ENCODE measurements at places on chromosomes 5 and 9.

DNA sequence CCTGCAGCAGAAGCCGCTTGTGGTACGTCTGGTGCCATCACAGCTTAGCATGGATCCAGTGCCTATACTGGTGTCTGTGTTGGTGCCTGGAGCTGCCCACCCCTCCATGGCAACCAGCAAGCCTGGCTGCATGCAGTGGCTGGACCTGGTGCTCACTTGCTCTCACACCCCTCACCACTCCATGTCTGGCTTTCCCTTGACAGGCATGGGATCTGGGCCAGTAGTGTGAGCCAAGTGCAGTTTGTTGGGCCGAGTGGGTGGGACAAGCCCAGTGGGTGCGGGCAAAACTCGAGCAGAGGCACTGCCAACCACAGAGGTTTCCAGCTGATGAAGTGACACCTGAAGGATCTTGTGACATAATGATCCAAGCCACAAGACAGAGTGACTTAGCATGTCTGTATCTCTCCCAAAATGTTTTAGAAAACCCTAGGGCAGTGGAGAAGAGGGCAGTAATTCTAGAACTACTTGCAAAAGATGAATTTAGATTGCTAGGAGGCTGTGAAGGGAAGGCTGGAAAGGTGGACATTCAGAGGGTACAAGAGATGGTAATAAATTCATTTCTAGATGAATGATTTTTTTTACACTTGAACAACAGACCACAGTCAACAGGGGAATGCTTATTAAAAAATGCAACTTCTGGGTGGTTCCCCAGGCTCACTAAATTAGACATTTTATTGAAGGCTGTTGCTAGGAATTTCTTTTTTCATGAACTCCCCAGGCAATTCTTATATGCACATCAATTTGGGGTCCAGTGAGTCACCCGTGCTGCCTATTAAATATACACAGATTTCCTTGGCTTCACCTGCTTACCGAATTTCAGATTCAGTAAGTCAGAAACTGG lies 660.3 kb downstream of the TLR4 start:
- DNase-seq = no peak

- no peak for DNase-seq
These were observed 205.3 kb upstream of the WWC1 start for GRCh38 chr5:168086104-168086610.

DNA sequence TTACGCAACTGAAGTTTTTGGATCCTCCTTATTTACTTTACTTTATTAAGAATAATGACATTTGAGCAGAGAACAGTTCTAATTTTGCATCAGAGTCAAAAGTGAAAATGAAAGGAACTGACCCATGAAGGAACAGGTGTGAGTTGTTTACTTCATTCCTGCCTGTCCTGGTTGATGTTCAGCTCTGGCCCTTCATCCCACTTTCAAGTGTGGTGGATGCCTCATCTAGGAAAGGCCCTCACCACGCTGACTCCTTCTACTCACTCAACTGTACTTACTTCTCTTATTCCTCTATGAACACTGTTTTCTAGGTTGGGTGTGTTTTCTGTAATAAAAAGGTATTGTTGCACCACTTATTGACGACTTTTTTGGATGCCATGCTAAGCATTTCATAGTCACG lies 61.8 kb upstream of the PLEKHG4B start:
- no peak for DNase-seq

DNA sequence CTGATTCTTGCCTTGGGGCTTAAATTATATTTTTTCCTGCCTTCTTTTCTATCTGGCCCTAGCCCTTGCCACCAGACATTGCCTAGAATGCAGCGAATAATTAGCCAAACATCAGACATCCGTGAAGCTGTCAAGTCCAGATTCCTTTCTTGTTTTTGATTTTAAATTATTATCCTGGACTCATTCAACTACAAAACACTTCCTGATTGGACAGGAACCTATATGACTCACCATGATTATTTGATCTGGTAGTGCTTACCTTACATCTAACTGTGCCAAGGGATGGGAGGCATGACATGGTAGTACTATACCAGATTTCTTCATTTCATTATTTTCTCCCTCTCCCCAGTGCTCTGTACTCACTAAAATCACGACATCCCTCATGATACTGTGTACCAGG lies 829.6 kb downstream of the TLR4 start:
- no peak for DNase-seq

DNA sequence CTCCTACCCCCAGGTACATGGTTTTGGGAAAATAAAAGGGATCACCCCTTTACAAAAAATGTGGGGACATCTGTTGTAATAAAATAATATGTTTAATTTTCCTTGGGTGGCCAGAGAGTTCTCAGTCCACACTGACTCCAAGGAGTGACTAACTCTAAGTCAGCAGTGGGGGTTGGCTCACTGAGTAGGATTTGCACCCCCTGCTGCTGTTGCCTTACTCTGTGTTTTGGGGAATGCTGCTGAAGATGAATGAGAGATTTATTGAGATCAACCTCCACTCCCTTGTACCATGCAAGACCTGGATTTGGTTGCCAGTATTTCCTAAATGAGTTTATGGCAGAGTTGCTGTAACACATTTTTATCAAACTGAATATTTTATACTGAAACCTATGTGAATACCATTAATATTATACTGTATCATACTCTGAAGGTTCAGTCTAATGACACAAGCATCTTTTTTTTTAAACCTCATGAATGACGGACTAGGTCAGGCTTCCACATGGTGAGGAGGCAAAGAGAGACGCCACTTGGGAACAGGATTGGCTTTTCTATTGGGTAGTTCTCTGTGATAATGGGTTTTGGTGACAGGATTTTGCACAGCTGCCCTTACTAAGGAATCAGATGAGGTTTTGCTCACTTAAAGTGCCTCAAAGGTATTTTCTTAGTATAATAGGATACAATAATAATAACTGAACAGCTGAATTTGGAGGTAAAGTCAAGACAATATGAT lies 121.3 kb upstream of the OSMR start:
- no peak for DNase-seq

- DNase-seq = no peak
These were observed 47.9 kb upstream of the TRPC7 start for GRCh38 chr5:136413196-136413595.

DNA sequence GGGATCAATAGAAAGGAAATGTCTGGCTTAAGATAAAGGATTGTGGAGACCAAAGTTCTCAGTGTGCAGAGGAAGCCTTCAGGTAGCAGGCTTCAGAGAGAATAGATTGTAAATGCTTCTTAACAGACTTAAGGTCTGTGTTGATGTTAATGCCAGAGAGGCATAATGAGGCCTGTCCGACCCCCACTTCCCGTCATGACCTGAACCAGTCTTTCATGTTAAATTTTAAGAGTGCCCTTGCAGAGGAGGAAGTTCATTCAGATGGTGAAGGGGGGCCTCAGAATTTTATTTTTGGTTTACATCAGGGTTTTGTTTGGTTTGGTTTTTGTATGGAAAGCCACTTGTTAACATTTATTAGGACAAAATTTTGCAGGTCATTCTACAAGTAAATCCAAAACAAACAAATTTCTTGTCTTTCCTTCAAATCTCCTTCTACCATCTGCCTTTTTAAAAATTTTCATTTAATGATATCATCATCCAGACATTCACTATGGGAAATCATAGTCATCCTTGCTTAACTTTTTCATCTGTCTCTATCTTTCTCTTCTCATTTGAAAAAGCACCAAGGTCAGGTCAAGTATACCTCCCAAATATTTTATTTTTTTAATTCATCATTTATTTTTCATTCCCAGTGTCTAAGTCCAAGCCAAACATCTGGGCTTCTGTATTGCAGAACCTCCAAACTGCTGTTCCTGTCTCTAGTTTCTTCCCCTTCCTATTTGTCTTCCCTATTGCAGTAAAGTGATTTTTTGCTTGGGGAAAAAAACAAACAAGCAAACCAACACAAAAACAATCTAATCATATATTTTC lies 6.9 kb upstream of the ABCA1 start:
- no peak for DNase-seq

DNA sequence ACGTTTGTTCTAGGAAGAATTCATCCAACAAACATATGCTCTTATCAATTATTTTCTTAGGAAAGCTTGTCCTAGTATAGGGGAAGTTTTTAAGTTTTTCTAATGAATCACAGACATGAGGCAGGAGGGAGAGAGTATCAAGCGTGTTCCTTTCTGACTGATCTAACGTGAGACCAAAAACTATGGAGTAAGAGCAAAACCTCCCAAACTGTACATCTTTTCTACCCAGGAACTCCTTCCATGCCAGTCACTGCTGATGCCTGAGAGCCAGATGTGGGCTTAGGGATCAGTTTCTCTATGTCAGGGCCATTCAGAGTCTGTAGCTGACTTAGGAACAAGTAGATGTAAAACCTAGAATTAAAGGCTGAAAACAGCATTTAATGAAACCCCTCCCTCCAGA lies 51.7 kb upstream of the NFIB start:
- DNase-seq = no peak

- DNase-seq = no peak
These were observed 18.4 kb upstream of the GBGT1 start for GRCh38 chr9:133182151-133182550.

- DNase-seq = no peak
These were observed 176.3 kb upstream of the PTGER4 start for GRCh38 chr5:40503439-40503838.

DNA sequence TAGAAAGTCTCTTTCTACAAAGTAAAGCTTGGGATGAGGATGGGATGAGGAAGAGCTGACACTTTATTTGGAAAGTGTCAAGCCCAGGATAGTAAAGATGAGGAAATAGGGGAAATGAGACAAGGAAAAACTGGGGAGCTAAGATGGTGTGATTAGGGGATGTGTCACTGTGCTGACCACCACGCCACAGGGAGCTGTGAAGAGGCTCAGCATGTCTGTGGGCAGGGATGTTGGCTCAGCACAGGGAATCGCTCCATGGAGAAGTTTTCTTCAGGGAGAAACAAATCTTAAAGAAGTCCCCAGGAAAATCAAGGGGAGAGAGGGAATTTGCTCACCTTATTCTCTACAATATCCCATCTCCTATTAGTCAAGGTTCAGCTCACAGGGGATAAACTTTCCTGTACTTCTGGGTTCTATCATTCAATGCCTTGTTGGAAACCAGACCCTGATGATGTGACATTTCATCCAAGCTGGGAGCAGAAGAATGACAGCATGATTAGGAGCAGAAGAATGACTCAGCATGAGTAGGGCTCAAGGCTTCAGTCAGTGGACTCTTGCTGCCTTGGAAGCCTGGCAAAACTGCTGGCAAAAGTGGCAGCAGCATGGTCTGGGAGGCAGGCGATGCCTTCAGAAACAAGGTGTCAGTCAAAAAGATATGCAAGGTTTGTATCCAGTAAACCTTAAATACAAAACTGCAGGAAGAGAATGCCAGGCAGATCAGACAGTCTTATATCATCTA lies 4.9 kb downstream of the HSPB3 start:
- peak; percentile 55 for DNase-seq

DNA sequence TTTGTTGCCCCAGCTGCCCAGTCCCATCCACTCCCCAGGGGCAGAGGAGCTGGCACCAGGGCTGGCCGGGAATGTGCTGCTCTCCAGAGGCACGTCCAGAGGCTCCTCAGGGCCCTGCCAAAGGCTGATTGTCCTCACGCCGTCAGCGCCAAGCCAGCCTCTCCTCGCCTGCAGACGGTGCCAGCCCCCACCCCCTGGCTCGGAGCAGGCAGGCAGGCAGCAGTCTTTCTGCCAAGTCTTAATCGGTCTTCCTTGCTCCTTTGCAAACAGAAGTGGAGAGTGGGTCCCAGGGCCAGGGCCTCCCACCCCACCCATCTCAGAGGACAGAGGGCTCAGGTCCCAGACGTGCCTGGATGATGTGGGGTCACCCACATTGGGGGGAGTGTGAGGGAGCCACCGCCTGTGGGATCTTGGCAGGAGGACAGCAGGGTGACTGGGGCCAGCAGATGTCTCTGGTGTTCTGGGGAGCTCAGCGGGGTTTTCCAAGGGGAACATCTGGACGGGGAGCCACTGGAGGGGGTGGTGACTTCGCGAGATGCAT lies 36.3 kb downstream of the FAM163B start:
- DNase-seq = no peak
